ENCODE measurements at places on chromosomes 13 and 19. TPM values are rescaled to one million over a fixed set of nuclear protein-coding genes. Genes with fewer than 3 reads are reported as not detected.

- no peak for DNase-seq
Observed at GRCh38 chr13:99688776-99689175, 187.5 kb downstream of the TM9SF2 start.

The CD33 gene
- total RNA-seq: 0.16 TPM

GRCh38 chr13:20588529-20589110, 21.7 kb downstream of the IFT88 start:
- no peak for DNase-seq

GRCh38 chr13:78067290-78067689, 148.7 kb upstream of the EDNRB start:
- DNase-seq: no peak

GRCh38 chr13:49550942-49551644, 34.3 kb downstream of the RCBTB1 start:
- DNase-seq: no peak

The EXOSC5 gene
- total RNA-seq: 14.8 TPM

The NPAS1 gene
- 5.8 TPM for total RNA-seq

The AZU1 gene
- total RNA-seq: 0.31 TPM

GRCh38 chr19:33299051-33299688, 3.2 kb downstream of the CEBPA start:
- no peak for DNase-seq

The KLC3 gene
- total RNA-seq: 0.16 TPM

The CFAP97D2 gene
- total RNA-seq: not detected

DNA sequence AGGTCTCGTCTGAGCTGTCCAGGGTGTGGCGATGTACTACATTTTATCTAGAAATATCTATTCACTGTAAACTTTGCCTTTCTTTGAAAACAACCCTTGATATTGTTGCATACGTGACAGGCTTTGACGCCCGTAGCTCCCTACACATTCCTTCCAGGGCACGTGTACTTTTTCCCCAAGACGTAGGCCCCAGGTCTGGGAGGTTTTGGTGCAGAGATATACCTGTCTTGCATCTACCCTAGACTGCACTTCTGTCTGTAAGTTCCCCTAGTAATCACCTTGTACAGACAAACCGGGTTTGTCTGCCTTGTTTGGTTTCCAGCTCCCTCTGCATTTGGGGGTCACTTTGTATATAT, 69.2 kb downstream of the ERICH6B start:
- no peak for DNase-seq

DNA sequence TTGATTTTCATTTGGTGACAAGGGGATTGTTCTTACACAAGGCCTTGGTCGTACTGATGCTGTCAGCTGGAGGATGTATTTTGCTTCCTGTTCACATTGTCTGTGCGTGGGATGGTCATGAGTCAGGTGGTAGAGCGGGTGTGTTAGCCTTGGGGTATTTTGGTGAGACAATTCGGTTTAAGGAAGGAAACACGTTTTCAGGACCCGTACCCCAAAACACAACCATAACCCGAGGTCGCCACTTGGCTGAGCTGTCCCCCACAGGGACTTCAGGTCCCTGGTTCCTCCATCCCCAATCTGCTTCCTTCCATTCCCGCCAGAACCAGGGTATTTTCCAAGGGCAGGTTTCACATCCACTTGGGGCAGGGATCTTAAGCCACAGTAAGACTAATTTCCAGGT, 15.0 kb downstream of the MYO9B start:
- no peak for DNase-seq

- DNase-seq: no peak
Observed at GRCh38 chr13:60268203-60268555, 104.5 kb upstream of the DIAPH3 start.

GRCh38 chr19:54541712-54542111, 31.9 kb upstream of the LILRA2 start:
- no peak for DNase-seq

GRCh38 chr19:50962245-50962644, 7.1 kb downstream of the KLK6 start:
- DNase-seq: no peak

The KLK15 gene
- not detected for total RNA-seq

The ADAMTSL5 gene
- not detected for total RNA-seq

DNA sequence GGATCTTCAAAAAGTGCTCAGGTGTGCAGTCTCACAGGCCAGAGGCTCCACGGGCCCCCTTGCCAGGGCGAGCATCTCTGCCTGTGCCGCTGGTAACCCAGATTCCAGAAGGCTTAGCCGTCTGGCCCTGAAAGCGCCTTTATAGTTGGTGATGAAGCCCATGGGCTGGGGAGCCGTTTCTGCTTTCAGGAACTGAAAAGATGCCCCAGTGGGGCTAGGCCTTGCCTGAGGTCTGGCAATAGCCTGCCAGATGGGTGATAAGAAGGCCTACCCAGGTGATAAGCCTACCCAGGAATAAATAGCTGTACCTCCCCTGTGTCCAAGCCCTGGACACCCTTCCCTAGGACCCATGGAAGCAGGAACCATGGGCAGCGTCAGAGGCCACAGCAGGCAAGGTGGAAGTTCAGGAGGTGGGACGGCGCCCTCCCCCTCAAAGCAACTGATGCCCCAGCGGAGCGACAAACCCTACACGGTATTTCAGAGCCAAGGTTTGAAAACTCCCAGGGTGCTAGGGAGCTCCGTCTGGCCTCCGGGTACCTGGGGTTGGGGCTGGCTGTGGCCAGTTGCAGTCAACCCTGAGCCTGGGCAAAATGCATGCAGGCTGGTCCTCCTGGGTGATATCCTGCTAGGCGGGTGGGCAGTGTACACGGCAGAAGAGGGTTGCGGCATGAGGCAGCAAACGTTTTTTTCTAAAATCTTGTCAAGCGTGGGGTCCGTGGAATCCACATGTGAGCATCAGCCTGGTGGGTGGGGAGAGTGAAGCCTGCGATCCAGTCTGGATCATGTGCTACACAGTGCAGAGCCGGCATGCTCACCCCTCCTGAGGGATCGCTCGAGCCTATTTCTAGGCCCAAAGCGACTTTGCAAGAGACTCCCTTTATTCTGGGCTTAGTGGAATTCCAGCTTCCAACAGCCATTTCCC, 45.3 kb downstream of the ACTN4 start:
- DNase-seq: no peak

DNA sequence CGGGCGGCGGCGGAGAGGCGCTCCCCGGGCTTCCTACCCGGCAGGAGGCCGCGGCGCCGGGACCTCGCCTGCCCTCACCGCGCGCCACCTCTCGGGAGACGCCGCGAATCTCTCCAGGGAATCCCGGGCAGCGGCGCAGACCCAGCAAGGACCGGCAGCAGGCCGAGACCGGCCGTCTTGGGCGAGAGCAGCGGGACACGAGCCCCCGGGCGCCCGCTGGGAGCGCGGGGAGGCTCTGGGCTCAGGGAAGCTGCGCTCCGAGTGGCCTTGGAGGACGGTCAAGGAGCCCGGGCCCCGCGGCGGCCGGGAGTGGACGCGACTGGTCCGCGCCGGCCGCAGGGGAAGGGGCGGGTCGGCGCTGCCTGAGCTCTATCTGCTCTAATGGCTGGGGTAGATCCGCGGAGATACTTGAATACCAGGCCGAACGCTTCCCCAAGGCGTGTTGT, 14.7 kb downstream of the CDX2 start:
- DNase-seq: no peak

The PABPC3 gene
- total RNA-seq: not detected

Data from occipital lobe (tissue), 3 donors.